Natural killer cell treated with Interleukin-12 subunit alpha and Interleukin-12 subunit beta and Interleukin-15 and Interleukin-18, amount 100 ng/mL, for 72 hours (primary cell): ENCODE measurements at places on chromosomes 5 and 9. TPM values are rescaled to one million over a fixed set of nuclear protein-coding genes. Genes with fewer than 3 reads are reported as not detected.

DNA sequence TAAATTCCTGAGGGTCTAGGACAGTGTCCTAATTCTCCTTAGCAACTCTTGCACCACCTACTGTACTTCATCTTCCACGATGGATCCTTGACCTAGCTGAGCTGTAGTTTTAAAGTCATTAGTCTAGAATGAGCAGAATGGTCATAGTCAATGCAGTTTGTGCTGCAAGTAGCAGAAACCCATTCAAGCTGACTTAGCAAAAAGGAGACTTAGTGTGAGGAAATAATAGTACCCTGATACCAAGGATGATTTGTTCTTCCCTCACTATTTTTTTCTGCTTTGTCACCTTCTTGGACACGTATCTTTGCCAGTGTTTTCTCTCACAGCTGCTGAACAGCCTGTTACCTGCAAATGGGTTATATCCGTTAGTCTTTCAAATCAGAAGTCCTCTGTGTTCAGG lies 5.3 kb downstream of the MFAP3 start:
- DNase-seq, result no peak

GRCh38 chr5:133328800-133329199 lies 277.0 kb downstream of the HSPA4 start:
- DNase-seq, result peak; percentile 53

PLAC8L1 gene
- 2.5 TPM for total RNA-seq

MAT2B gene
- total RNA-seq, result 35.5 TPM

PPP2R2B gene
- 20.0 TPM for total RNA-seq

KIF4B gene
- not detected for total RNA-seq

DNA sequence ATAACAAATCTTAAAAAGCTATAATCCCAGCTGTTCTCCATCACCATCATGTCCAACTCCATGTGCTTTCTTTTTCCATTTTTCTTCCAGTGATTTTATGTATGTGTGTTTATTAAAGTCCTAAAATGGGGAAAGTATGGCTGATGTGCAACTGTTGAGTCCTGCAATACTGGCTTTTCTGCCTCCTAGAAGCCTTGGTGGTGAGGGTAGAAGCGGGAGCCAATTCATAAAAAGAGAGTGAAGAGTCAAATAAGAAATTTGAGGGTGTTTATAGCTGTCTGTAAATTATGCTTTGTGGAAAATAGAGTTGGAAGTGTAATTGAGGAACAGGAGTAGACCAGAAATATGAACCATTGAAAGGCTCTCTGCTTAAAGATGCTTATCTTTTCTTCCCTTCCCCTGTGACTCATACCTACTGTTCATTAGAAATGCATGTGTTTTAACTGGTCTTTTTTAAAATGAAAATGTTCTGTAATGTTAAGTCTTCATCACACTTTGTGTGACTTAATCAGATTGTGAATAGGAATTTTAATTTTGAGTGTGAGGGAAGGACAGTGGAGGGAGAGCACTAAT lies 80.1 kb downstream of the ZCCHC7 start:
- DNase-seq, result no peak

- DNase-seq, result no peak
These were observed 104.5 kb downstream of the STK32A start for GRCh38 chr5:147339313-147339712.

DNA sequence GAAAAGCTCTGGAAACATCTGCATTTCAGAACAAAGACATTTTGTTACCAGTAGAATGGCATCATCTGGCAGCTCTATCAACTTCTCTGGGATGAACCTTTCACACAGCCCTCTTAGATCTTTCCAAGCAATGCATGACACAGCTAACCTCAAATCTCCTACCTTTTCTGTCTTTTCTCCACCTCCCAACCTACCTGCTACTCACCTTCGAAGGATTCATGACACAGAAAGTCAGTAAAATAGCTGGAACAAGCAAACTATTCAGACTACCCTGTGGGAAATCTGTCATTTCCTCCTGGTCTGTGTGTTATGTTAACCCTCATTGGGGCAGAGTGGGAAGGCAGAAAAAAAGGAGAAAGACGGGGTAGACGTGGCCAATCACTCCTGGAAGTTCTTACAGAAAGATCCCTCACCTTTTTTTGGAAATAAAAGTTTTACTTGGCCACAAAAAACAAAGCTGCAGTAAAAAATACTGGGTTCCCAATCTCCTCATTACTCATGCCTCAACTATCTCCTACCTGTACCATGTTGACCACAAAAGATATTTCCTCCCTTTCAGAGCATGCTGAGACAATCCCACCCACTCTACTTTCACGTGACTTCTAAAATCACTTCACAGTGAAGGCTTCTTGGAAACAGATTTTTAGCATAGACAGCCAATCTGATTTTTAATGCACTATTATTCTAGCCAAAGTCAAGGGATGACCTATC lies 362.1 kb upstream of the RFX3 start:
- DNase-seq, result no peak

DNA sequence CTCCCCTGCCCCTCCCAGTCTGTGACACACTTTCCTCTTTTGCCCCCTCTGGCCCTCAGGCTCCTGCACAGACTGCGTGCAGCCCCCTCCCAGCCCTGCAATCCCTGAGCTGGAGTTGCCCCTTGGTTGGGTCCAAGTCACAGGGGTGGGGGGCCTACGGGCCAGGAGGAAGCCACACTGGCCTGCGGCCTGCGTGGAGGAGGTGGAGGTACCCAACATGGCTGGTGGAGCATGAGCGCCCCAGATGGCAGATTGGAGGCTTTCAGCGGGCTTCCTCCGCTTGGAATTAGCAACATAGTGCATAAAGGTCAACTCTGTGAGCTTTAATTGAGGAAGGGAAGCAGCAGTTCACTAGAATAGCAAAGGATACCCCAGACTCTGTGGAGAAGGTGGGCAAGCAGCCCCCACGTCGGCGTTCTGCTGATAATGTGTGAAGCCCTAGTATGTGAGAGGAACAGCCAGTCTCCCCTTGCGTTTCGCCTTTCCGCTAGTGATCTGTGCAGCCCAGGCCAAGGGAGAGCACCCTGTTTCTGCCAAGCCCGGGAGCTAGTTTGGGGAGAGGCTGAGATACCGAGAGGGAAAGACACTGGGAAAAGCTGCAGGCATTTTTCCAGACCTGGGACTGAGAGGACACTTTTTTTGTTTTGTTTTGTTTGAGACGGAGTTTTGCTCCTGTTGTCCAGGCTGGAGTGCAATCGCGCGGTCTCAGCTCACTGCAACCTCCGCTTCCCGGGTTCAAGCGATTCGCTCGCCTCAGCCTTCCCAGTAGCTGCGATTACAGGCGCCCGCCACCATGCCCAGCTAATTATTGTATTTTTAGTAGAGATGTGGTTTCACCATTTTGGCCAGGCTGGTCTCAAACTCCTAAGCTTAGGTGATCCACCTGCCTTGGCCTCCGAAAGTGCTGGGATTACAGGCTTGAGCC lies 35.3 kb upstream of the MACIR start:
- no peak for DNase-seq

DNA sequence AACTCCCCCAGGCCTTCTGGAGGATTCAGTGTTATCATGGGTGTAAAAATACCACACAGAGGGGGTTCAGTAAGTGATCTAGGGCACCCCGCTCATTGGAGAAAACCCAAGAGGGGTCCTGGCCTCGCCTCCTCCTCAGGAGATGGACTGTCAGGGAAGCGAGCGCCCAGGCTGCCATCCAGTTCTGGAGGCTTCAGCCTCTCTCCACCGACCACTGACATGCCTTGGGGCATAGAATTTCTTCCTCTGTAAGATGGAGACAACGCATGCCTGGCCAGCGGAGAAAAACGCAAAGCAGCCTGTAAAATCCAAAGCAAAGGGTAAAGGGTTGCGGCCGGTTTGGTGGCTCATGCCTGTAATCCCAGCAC lies 165.4 kb downstream of the COL23A1 start:
- no peak for DNase-seq

DNA sequence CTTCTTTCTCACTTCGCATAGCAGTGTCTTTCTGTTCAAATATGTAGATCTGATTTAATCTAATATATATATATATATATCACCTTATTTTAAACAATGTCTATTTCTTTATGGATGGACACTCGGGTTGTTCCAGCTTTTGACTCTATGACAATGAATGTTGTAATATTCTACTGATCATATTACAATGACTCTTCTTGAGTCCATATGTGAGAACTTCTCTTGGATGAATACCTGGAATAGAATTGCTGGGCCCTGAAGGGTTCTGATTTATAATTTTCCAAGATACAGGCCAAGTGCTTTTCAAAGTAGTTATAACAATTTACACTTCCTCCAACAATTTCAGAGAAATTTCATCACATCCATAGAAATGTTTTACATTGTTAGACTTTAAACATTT lies 28.8 kb downstream of the NTRK2 start:
- DNase-seq, result no peak

PTPN3 gene
- 0.12 TPM for total RNA-seq

DNA sequence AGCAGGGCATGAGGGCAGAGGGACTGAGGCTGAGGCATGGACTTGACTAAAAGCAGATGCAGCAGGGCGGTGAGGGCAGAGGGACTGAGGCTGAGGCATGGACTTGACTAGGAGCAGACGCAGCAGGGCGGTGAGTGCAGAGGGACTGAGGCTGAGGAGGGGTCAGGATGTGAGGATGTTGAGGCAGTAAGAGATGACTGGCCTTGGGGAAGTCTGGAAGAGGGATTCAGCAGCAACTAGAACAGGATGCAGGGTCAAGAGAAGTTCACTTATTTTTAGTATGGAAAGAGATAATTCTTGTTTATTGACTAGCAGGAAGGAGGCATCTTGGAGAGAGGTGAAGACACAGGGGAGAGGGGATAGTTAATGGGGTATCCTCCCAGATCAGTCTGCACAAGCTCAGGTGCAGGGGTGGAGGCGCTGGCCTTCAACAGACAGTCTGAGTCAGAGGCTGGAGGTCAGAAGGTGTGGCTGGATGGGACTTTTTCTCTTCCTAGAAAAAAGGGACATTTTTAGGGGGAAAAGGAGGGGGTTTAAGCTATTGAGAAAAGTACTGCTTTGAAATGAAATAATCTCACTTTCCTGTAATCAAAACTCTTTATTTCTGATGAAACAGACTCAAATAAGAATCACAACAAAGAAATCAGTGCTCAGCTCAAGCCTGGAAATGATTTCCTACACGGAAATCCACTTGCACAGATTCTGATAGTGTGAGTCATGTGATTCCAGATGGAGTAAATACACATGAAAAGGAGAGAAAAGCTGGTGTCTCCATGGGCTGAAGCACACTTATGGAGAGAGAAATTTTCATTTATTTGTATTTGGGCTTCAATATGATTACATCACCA lies 130.9 kb downstream of the PALM2AKAP2 start:
- no peak for DNase-seq

GRCh38 chr5:166045961-166046360 lies 2245.5 kb upstream of the WWC1 start:
- no peak for DNase-seq

GRCh38 chr5:93580063-93580926 lies 724 bp downstream of the NR2F1-AS1 start:
- DNase-seq, result no peak

DNA sequence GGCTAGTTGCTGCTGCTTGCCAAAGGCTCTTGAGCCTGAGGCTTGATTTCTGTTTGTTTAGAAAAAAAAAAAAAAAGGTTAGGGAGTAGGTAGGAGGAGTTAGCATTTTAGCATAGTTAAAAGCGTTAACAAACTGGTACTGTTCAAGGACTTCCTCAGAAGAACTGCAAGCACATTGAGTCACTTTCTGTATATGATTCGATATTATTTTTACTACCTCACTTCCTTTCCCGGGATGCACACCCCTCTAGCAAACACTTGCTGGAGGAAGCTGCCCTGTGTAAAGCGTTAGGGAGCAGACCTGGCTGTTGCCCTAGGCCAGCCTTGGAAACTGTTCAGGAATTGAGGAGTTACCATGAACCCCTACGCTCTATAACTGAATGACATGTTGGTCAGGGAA lies 15.7 kb upstream of the CEP120 start:
- DNase-seq, result no peak

- DNase-seq, result no peak
These were observed 327.2 kb downstream of the BNC2 start for GRCh38 chr9:16543225-16543624.

DNA sequence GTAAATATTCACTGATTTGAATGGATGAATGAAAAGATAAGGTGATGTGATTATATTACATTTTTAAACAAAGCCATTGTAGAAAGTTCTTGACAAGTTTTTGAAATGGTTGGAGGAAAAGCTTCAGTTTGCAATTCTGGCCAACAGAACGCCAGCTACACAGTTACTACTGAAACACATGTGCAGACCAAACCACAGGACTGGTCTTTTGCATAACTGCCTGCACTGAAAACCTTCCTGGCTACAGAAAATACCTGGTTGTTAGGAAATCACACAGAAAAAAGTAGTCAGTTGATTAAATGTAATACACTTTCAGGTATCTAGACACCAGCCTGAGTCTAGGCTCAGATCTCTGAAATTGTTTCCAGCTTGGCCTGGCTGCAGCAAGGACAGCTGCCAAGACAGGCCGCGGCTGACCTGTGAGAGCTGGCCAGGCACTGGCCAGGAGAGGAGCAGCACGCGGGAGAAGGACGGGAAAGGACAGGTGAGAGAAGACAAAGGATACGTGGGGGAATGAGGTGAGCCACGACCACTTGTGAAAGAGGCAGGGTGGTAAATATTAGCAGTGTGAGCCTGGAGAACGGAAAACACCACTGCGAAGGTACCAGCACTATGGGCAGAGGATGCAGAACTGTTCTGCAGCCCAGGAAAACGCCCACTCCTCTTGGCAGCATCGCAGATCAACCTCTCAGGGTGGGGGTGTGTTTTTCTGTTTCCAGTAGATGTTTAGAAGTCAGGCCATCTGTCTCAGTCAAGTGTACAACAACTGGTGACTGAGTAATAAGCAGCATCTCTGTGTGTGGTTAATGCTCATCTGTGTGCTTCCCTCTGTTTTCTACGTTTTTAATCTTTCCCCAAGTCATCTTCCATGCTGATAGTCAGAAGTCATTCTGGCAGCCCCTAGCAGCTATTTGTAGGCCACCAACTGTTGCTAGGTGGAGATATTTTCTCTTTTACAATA lies 137.4 kb downstream of the SCAMP1 start:
- no peak for DNase-seq

- no peak for DNase-seq
These were observed 282.7 kb downstream of the GAS1 start for GRCh38 chr9:86664603-86665002.

RGS7BP gene
- not detected for total RNA-seq

ARSI gene
- total RNA-seq, result not detected

GRCh38 chr9:114169952-114170770 lies 14.8 kb downstream of the COL27A1 start:
- no peak for DNase-seq

DNA sequence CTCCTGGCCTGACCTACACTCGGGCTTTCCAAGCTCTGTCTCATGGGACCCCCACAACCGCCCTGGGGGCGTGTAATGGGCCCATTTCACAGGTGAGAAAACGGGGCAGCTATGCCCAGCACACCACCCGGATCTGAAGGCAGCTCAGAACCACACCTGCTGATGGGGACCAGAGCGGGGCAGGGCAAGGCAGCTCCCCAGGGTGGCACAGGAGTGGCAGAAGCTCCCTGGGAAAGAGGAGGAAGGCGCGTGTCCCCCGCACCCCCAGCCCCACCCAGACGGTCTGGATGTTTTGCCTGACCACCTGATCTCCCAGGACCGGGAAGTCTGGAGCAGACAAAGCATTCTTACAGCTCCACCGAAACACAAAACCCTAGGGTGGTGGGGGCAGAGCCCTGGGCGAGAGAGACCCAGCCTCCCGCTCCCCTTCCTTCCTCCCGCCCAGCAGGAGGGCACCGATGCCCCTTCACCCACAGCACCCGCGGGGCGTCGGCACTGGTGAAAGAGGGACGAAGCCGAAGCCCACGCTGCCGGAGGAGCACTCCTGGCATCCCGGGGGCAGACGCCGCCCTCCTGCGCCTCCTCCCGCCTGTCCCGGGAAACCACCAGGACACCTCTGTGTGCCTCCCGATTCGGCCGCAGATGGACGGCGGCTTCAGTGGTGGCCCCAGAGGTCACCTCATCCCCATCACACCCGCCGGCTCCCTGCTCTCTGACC lies 14.5 kb downstream of the NOTCH1 start:
- no peak for DNase-seq

GRCh38 chr5:67516948-67517565 lies 320.5 kb upstream of the CD180 start:
- DNase-seq, result no peak
